ENCODE measurements at places on chromosomes 1 and 21. TPM values are rescaled to one million over a fixed set of nuclear protein-coding genes. Genes with fewer than 3 reads are reported as not detected.

Gene SELP
- total RNA-seq = 0.97 TPM

Gene SLC45A1
- total RNA-seq = 0.95 TPM

Gene SPATA1
- 3.2 TPM for total RNA-seq

Gene FAM43B
- total RNA-seq = not detected

Gene CAMSAP2
- 4.1 TPM for total RNA-seq

Gene GUCA2B
- not detected for total RNA-seq

Gene PDXK
- total RNA-seq = 126 TPM

- DNase-seq = peak; percentile 36
These were observed 44.7 kb downstream of the EIF2B3 start for GRCh38 chr1:44941424-44942324.

GRCh38 chr1:70318191-70318590 lies 36.3 kb downstream of the ANKRD13C start:
- DNase-seq = no peak

DNA sequence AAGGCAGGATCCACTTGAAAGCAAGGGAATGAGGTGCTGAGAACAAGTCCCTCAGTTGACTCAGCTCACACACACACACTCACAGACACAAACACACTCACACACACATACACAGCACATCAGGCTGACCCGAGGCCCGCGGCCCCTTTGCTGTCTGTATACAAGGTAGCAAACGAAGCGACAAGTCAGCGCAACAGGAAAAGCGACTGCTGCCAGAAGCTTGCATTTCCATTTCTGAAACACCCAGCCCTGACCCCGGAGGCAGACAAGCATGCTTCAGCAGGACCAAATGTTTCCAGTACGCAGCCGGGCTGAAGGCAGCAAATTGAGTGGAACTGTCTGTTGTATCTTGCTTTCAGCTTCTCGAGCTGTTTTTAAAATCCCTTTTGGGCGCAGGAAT lies 501.6 kb downstream of the NPHP4 start:
- DNase-seq = no peak

- no peak for DNase-seq
These were observed 869.8 kb upstream of the B3GALT2 start for GRCh38 chr1:194056169-194056568.

DNA sequence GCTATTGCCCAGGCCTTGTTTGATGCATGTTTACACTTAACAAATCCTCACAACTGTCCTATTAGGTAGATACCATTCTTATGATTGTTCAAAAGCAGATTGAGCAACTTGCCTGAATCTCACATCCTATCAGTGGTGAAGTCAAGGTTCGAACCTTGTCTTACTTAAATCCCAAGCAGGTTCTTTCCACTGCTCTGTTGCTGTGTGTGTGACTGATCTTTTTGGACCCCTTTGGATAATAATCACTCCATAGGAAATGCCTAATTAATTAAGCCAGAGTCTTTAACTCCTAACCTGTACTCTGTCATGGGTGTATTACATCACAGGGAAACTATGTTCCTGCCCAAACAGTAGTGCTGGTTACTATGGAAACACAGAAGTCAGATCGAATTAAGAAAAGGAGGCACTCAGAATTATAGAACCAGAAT lies 84.2 kb downstream of the SPATA46 start:
- no peak for DNase-seq

- DNase-seq = no peak
These were observed 299.2 kb downstream of the PBX1 start for GRCh38 chr1:164858096-164858632.

DNA sequence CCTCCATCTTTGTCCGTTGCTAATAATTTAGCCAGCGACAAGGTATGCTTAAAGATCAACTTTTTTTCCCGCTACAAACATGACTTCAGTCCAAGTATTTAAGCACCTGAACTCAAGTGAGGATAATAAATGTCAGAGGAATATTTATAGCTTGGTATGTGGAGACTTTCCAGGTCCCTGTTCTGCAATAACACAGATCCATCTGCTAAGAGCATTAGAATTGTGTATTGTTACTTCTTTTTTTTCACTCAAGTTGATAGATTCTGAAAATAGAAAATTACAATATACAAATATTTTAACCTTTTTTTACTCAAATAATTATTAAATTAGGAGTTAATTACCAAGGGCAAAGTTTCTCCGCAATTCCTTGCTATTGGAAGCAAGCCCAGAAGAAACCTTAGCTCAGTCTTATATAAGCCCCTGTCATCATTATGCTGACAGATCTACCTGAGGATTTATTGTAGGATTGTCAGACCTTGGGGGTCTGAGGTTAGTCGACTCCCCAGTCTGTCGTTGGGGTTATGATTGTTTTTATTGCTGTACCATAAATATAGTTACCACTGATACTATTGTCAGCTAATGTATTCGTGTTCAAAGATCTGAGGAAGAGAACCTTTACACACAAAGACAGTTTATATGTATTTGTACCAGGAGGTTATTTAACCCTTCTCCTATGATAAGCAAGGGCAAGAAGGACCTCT lies 337.9 kb downstream of the TBX15 start:
- no peak for DNase-seq

DNA sequence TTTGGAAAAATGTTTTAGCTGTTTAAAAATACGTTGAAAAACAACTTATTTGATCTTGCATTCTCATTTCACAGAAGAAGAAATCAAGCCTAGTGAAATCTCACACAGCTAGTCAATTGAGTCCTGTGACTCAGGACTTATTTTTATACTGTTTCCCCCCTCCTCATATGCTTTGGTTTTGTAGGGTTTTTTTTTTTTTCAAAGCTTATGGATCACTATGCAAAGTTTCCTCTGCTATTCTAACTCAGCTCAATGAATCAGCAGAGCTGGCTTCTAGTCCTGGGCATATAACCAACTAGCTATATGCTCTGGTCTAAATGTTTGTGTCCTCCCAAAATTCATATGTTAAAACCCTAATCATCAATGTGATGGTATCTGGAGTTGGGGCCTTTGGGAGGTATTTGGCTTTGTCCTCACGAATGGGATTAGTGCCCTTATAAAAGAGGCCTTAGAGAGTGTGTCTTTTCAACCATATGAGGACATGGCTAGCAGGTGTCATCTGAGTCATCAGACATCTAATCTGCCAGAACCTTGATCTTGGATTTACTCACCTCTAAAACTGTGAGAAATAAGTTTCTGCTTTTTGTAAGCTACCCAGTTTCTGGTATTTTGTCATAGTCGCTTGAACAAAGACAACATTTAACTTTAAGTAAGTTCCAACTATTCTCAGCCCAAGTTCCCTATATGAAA lies 317.2 kb upstream of the C1orf87 start:
- no peak for DNase-seq

DNA sequence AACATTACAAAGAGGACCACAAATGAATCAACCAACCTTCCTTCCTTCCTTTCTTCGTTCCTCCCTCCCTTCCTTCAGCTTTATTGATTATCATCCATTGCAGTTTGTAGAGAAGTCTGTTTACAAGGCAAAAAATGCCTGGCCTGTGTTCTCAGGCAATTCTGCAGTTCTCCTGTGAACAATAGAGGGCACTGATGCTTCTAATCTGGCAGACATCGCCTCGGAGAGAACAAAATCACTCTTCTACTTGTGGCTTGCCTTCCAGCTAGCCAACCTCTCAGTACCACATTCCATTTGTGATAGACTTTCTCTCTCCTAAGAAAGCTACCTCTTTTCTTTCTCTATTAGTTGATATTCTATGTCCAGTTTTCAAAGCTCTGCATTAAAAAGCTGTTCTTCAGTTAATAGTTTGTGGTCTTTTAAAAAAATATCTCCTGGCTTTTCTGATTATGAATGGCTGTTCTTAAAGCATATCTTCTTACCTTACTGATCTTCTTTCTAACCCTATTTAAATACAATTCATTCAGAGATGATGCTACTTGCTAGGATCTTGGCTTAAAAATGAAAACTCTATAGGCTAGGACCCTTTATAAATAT lies 26.9 kb upstream of the ESRRG start:
- DNase-seq = no peak

DNA sequence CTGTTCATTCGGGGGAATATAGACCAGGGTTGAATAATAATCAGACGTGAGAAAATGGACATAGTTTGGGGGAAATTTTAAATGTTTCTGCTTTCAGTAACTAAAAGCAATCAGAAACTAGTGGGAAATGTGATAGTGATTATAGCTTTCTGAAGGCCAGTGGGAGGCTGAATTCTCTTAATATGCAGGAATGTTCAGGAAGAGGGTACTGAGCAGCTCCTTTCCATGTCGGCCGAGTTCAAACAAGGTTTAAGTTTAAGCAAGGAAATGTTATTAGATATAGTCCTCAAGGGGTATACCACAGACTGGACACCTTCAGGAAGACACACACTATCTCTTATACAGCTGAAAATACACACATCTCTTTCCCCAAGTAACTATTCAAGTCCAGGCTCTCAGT lies 105.5 kb downstream of the HHAT start:
- no peak for DNase-seq

DNA sequence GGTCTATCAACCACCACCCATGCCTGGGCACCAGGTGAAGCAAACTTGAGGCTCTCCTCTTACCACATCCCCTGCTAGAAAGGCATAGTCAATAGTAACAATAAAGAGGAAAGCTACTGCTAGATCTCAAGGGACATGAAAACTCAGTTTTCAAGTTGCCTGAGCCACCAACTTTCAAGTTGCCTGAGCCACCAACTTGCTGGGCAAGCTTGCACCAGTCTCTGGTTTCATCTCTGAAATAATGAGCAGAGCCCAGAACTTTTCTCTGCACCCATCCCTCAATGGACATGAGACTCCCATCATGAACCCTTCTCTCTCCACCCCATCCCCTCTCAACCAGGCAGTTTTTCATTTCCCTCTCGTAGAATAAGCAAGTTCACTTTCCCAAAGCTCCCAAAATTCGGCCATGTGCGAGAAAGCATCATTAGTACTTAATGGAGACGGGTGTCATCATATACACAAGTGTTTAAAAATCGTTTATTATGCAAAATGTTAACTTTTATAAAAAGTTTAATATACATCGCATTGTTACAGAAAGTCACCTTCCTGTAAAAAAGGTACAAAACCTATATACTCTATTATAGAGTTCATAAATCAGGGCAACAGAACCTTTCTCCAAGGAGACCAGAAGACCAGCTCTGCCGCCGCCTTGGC lies 1.7 kb downstream of the ID3 start:
- no peak for DNase-seq

DNA sequence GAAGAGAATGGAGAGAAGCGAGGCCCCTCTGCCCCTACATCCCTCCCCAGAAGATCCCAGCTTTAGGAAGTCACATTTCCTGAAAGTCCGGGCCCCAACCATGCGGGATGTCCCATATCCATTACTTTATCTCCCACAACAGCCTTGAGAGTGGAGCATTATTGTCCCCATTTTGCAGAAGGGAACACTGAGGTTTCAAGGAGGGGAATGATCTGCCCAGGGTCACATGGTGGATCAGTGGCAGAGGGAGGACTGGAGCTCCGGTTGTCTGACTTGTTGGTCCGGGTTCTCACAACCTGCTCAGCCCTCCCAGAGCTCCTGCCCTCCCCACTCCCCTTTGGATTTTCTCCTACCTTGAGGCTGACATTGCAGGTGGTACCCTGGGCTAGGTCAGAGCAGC lies 2.2 kb upstream of the CRYBG2 start:
- DNase-seq = no peak

DNA sequence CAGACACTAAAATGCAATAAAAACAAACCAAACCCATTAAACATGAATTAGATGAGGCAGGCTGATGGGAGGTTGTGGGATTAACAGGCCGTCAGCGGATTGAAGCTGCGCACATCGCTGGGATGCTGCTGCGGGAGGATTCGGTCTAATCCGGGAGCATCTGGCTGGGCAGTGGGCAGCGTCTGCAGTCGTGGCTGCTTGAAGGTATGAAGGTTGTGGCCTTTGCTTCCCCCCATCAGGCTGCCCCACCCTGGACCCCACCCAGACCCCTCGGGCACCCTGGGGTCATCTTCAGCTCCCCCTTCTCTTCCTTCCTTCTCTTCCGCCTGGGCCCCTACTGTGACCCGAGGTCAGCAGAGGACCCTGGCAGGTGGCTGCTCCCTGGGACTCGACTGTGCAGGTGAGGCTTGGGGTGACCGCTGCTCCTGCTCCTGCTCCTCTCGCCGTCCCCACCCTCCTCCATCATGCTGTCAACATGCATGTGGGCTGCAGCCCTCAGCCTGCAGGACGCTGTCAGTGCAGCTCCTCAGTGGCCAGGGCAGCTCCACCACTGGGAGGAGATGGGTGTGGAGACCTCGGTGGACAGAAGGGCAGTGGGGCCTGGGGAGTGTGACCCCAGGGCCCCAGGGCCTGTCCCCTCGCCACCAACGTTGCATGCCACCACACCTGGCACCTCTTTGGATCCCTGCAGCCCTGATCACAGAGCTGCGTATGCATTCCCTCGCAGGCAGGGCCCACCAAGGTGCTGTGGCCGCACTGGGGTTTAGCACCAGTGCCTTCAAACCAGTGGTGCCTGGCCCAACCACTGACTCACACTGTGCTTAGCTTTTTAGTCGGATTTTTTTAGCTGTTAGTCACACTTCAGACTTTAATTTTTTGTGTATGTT lies 112.2 kb upstream of the COL6A1 start:
- no peak for DNase-seq

DNA sequence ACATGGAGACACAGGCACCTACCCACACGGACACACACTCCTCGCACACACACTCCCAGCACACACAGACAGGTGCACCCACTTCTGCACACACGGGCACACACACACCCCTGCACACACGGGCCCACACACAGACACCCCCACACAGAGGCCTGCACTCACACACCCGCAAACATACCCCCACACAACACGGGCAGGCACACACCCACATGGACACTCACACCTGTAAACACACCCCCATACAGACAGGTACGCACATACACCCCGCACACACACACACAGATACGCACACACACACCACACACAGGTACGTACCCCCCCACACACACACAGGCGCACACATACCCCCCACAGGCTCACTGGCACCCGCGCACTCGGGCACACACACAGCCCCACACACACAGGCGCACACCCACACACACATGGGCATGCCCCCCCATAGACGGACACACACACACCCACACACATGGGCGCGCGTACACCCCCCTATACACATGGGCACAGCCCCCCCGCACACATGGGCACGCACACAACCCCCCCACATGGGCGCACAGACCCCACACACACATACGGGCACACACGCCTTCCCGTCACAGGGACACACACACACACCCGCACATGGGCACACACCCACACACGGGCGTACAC lies 6.1 kb downstream of the ATAD3A start:
- DNase-seq = no peak

- DNase-seq = no peak
These were observed 93.5 kb upstream of the NFIA start for GRCh38 chr1:60988891-60989290.

DNA sequence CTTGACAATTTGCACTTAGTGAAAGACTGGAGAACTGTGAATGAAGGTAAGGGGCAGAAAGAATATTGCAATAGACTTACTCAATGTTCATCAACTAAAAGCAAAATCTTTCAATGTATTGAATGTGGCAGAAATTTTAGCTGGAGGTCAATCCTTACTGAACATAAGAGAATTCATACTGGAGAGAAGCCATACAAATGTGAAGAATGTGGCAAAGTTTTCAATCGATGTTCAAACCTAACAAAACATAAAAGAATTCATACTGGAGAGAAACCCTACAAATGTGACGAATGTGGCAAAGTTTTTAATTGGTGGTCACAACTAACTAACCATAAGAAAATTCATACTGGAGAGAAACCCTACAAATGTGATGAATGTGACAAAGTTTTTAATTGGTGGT lies 80.7 kb downstream of the JMJD4 start:
- DNase-seq = no peak

Data from activated CD4-positive, alpha-beta memory T cell treated with anti-CD3 and anti-CD28 coated beads for 36 hours (primary cell).